AG09309 (cell line): ENCODE measurements at places on chromosomes 2 and 18.

DNA sequence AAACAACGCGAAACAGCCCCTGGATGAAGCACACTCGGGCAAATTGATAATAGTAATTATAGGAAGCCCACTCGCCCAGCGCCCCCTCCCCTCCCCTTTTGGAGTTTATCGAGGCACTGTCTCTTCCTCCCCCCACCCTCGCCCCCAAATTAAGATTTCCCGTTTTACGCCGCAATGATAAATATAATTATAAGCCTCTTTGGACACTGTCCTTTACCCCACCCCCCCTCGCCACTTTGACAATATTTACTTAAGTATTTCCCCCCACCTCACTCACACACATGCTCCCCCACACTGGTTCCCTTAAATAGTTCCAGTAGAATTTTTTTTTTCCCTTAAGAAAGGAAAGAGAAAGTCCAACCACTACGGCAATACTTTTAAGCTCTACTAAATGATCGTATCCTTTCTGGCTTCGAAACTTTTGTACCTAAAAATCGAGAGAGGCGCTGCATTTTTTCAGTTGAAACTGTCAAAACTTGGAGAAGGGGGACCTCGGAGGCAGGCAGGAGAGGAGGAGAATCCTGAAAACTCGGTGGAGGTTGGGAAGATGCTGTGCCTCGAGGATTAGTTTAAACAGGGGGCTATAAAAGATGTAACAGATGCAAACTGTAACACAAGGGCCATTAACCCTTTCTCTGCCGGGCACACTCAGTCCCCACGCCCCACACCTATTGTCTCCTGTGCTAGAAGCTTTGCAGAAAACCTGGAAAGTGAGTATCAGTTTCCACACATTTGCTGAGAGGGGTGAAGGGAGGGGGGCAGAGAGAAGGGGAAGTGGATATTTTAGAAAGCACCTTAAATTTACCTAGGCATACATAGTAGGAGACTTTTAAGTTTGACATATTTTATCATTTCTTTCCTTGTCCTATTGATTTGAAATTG is 1.8 kb downstream of the ZEB2 start:
- no peak for DNase-seq

GRCh38 chr2:33363325-33364298 is 112.8 kb upstream of the RASGRP3 start:
- DNase-seq, result peak; percentile 54

DNA sequence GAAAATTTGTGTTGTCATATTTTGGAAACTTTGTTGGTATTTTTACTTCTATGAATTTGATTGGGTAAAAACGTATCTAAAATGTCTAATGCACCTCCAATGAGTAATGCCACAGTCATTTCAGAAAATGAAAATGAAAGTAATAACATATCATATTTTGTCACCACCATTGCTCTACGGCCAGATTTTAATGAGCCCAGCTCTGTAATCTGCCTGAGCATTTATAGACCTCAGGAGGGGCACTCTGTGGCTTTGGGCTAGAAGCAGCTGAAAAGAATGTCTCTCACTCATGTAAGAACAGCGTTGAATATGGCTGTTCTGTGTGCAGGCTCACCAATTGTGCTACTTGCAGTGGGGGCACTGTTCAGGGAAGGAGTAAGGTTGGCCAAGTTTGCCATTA is 32.7 kb upstream of the ABCA12 start:
- DNase-seq, result peak; percentile 21

- DNase-seq, result no peak
Measured at GRCh38 chr2:138421315-138421970, 80.1 kb upstream of the SPOPL start.

DNA sequence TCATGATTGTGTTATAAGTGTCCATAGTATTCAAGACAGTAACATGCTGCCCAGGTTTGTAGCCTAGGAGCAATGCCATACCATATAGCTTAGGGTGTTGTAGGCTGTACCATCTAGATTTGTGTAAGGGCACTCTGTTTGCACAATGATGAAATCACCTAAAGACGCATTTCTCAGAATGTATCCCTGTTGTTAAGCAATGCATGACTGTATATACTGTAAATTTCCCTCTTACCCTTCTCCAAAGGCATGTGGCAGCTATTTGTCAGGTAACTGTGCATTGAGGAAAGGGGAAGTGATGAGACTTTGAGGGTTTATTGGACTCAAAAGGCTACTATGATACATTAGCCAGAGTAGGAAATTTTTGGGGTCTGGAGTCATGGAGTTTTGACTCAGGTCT is 180.8 kb downstream of the VAPA start:
- no peak for DNase-seq
